ENCODE measurements at places on chromosomes 3 and 15.

DNA sequence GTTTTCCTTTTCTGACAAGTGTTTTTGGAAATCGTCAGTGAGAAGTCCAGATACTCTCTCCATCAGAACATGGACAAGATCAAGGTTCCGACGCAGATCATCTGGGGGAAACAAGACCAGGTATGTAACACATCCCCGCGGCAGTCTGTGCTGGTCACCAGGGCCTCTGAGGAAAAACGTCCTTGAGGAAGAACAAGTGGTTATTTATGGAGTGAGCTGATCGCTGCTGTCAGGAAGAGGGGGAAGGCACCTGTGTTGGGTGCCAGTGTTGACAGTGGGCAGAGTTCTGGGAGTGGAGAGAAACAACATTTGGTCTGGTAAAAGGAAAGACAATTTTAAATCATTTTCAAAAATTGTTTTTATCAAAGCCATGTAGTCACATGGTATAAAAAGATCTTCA, 20.7 kb upstream of the RPP14 start:
- DNase-seq, result no peak

DNA sequence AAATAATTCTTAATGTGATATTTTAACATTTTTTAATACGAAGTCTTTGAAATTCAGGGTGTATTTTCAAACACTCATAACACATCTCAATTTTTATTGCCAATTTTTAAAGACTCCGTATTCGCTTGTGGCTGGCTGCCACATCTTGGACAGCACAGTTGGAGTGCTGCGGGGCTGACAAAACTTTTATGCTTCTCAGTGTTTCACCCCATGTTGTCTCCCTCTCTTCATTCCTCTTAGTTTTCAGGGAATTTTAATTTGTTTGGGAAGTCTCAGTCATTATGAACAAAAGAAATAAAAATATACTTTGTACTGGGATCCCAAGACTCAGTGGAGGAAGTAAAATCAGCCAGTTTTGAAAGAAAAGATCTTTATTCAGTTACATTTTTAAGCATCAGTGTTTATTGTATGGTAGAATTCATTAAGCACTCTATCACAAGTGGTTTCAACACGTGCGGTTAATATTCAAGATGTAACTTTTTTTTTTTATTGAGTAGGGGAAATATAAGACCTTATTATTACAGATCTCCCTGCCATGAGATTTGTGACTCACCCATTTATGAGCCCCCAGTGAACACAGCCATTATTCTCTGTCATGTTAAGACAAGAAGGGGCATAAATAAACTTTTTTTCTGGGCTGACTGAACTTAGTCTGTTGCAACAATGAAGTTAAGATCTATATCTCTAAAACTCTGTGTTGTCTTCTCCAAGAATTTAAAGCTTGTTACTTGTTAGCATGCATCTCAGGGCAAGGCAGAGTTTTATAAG, 26.8 kb downstream of the KAT2B start:
- no peak for DNase-seq

DNA sequence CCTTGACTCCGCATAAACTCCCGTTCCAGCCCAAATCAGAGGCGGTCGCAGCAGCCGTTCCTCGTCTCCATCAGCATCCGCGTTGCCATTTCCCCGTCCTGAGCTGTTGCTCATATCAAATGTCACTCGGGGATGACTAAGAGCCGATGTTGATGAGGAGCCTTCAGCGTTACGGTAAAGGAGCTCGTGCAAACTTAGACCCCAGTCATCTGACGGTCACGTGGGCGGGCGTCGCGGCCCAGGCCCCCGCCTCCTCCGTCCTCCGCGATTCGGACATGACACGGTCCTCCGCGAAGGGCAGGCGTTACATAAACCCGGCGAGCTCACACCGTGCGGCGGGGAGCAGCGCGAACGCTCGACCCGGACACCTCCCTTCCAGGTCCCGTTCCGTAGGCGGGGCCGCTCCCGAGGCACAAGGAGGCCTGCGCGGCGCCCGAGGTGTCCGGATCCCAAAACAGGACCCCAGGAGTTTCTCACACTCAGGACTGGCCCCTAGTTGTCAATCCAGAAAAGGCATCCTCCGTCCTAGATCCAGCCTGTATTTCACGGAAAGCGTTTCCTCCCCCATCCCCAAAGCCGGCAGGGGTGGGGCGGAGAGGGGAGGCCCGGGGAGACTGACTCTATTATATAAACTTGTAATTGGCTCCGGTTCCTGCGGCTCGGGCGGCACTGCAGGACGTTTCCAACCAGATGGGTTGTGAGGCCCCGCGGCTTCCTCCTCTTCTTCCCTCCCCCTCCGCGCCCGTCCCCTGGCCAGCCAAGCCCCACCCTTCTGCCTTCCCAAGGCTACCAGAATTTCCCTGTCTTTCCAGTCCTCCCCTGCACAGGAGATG, 100.0 kb upstream of the IGF1R start:
- no peak for DNase-seq

- DNase-seq, result no peak
Measured at GRCh38 chr3:37653466-37653865, 208.2 kb upstream of the CTDSPL start.

GRCh38 chr3:101521211-101521701, 8.2 kb upstream of the SENP7 start:
- no peak for DNase-seq

DNA sequence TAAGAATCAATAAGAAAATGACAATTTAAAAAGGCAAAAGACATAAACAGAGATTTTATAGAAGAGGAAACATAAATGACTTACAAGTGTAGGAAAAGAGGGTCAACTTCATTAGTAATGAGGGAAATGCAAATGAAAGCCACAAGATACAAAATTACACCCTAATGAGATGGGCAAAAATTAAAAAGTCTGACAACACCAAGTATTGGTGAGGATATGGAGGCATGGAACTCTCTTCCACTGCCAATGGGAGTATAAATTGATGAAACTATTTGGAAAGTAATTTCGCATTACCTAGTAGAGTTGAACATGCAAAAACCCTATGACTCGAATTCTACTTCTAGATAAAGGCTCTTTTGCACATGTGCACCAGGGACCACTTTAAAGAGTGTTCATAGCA, 28.2 kb upstream of the ITGA11 start:
- no peak for DNase-seq

DNA sequence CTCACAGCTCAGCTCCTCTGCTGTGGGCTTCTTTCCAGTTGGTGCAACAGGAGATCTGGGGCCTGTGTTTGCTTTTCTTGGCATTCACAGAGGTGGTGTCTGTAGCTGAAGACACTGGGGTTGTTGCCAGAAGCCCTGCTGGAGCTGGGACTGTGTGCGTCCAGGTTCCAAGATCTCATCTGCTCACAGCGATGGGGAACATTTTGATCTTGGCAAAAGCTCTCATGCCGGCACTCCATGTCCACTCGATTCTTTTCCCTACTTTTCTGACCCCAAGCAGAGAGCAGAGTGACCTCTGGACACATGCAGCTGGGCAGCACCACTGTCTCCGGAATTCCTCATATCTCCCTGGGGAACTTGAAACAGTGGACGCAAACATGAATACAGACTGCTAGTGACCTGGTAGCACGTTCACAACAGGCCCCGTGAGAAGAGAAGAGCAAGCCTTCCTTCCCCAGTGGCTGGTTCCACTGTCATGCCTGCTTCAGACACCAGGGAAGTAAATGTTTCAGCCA, 36.1 kb upstream of the MECOM start:
- no peak for DNase-seq
